ENCODE measurements at places on chromosomes 5 and 9. TPM values are rescaled to one million over a fixed set of nuclear protein-coding genes. Genes with fewer than 3 reads are reported as not detected.

DNA sequence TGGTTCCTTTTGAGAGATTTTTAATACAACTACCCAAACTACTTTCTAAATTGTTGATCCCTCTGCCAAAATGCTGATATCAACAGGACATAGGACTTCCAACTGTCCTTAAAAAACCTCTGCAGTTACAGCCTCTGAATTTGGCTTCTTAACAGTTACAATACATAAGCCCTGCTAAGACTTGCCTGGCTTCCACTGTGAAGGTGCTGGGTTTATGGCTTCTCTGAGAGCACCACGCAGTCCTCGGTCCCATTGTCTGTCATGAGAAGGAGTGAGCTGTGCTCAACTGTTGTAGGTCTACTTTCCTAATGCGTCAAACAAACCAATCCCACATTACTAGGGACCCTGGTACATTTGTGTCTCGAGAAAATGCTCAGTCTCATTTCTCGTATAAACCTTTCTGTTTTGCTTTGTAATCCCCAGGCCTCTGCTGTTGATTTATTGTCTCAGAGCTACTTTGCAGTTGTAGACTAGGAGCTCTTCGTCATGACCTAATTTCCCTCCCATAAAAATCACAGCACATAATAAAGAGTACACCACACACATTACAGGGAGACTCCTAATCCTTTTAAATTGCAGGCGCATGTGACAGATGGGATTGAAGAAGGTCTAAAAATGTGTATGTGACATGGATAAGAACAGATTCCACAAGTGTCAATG is 274.9 kb downstream of the NR3C1 start:
- H3K36me3 ChIP-seq, result no peaks in the 10 kb centered on the region
- peak overlapping the region; percentile 58 for H3K27ac ChIP-seq
- peaks cover 9% of the 10 kb centered on the region for H3K4me1 ChIP-seq
- no peak for DNase-seq

GRCh38 chr9:27495480-27496134 is 28.5 kb upstream of the IFNK start:
- no peaks in the 10 kb centered on the region for H3K36me3 ChIP-seq
- no peaks in the 10 kb centered on the region for H3K27me3 ChIP-seq
- no peak overlapping the region for H3K4me3 ChIP-seq
- H3K4me1 ChIP-seq, result peaks cover 5% of the 10 kb centered on the region
- DNase-seq, result no peak

Gene SLCO4C1
- 13.5 TPM for total RNA-seq

Gene MEGF10
- total RNA-seq, result 3.0 TPM

DNA sequence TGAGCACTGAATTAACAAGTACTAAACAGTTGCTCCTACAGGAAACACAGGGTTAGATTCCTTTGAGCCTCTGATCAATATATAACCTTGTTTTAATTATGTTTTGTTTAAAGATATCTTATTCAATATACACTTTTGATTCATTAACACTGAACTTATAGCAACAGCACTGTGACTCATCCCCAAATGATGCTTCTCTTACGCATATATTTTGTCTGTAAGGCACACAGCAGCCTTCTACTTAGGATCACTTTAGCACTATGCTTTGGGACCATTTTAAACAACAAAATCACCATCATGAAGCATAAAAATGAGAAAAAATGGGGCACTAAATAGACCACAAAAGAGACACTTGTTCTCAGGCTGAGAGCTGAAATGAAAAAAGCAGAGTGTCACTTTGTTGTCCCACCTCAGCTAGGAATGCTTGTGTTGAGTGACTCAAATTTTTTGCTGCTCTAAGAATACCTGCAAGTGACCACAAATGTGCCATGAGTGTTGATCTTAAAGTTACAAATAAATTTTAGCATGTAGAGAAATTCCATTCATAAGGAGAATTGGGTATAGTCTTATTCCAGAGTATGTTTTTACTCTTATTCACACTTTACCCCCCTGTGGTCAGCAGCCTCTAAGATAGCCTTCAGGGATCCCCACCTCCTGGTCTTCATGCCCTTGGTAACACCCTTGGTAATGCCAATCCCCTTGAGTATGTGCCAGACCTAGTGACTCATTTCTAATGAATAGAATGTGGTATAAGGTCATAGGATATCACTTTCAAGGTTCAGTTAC is 252.7 kb upstream of the IL12B start:
- no peak overlapping the region for H3K4me3 ChIP-seq
- no peaks in the 10 kb centered on the region for H3K4me1 ChIP-seq
- H3K36me3 ChIP-seq, result no peaks in the 10 kb centered on the region
- DNase-seq, result no peak

GRCh38 chr5:11037080-11037479 is 276.0 kb upstream of the DAP start:
- H3K27me3 ChIP-seq, result no peaks in the 10 kb centered on the region
- H3K27ac ChIP-seq, result no peak overlapping the region
- H3K36me3 ChIP-seq, result no peaks in the 10 kb centered on the region
- no peak overlapping the region for H3K4me3 ChIP-seq

GRCh38 chr9:70257502-70257901 is 1.3 kb upstream of the SMC5 start:
- peaks cover 62% of the 10 kb centered on the region for H3K4me1 ChIP-seq
- no peak for DNase-seq
- H3K27me3 ChIP-seq, result no peaks in the 10 kb centered on the region
- H3K36me3 ChIP-seq, result no peaks in the 10 kb centered on the region
- peak overlapping the region; percentile 96 for H3K27ac ChIP-seq
- peak overlapping the region; percentile 72 for H3K4me3 ChIP-seq

Data from transverse colon (tissue), 4 donors.